ENCODE measurements at places on chromosomes 7 and 10. TPM values are rescaled to one million over a fixed set of nuclear protein-coding genes. Genes with fewer than 3 reads are reported as not detected.

DNA sequence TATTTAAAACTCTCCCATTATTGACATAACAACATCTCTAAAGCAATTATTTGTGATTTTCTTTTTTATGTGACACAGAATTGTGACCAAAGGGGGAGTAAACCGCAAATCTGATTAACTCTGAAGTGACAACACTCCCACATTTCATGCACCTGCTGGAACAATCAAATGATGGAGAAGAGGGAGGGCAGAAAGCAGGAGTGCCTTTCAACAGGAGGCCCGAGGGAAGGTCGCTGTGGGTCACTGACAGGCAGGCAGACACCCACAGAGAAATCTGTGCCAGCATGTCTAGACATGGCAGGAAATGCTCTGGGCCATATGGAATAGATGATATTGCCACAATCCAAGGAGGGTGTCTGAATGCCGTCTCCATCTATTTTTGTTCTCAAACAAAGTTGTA is 247.3 kb downstream of the DOCK4 start:
- DNase-seq: no peak

DNA sequence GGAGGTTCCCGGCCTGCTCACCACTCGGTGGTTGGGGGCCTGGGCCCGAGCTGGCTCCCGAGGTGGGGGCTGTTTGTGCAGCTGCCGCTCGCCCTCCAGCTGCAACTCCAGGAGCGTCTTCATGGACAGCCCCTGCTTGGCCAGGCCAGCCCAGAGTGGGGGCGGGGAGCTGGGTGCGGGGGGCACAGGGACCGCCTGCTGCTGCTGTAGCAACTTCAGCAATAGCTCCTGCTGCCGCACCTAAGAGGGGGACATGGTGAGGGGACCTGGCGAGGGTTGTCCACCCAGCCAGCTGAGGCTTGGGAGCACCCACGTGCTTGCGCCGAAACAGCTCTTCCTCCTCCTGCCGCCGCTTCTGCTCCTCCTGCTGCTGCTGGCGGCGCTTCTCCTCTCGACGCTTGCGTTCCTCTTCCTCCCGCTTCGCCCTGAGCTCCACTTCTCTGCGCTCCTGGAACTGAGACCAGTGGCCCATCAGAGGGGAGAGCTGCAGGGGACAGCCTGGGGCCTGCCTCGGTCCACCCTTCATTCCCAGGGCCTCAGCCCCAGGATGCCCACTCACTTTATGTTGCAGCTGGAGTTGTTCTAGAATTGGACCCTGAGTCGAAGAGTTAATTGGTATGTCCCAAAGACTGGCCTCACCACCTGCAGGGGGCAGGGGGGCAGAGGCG is 9.6 kb downstream of the GNB2 start:
- DNase-seq: no peak

DNA sequence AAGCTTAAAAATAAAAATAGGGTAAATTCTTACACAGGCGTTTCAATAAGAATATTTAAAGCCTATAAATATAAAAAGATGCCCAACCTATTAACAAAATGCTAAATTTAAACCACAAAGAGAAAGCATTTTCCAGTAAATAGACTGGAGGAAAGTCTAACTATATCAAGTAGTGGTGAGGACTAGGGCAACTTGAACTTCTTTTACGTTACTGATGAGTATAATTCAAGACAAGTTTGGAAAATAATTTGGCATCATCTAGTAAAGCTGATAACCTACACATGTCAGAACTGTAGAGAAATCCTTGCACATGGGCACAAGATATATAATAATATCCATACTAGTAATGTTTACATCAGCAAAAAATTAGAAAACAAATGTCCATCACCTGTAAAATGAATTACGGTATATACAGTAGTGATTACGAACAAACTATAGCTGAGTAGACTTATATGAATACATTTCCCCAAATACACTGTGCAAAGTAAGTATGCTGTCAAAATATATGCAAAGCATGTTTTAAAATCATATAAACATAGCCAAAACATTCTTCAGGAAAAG is 27.4 kb downstream of the CRPPA start:
- no peak for DNase-seq

GRCh38 chr10:100327718-100328009 is 2.4 kb downstream of the PKD2L1 start:
- DNase-seq: no peak

GRCh38 chr7:122055073-122055472 is 89.0 kb downstream of the AASS start:
- DNase-seq: no peak

DNA sequence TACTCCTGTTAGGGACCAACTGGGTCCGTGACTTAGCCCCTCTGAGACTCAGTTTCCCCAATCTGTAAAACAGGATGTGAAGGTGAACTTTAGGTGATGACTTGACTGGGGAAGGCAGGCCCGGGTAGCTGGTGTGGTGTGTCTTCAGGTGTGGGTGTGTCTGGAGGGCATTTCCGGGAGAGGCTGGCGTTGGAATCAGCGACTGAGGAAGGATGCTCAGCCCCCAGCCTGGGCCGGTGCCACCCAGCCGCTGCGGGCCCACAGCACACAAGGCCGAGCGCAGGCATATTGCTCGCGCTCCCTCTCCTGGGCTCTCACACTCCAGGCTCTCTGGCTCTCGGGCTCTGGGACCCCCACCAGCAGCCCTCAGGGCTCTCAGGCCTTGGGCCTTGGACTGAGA is 31.7 kb upstream of the CNPY1 start:
- DNase-seq: no peak

GIMAP5 gene
- total RNA-seq: not detected

C7orf57 gene
- 0.34 TPM for total RNA-seq

SYNPO2L gene
- not detected for total RNA-seq

Data from kidney epithelial cell (primary cell).